ENCODE measurements at places on chromosomes 11 and 22.

DNA sequence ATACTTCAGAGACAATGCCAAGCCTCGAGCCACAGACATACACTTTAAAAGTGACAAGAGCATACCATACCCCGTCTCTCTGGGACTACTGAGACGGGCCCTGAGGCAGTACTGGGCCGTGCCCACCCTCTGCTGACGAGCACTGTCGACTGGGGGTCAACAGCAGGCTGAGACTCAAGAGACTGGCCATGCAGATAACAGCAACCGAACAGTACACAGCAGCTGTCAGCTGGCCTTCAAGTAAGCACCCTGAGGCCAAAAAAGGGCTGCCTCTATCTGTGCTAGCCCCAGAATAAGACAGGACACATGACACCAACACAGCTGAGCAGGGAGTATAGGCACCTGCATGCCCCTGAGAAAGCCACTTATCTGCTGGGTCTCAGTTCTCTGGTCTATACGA is 18.9 kb upstream of the TMEM121B start:
- DNase-seq, result no peak

DNA sequence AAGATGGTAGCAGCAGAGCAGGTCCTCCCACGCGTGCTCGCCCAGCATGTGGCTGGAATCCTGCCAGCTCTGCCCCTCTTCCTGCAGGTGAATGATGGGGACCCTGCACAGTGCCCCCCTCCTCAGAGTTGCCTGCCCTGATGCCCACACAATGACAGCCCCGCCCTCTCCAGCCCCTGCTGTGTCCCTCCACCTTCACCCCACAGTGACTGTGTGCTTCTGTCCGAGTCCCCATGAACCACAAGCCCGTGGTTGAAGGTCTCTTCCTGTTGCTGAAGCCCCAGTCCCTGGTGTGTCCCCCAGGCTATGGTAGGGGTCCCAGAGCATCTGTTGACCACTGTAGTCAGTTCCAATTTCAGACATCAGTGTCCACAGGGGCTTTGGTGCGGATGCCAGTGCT is 71.0 kb downstream of the BRD1 start:
- no peak for DNase-seq

GRCh38 chr11:104883342-104883741 is 14.9 kb downstream of the CASP12 start:
- DNase-seq, result no peak

DNA sequence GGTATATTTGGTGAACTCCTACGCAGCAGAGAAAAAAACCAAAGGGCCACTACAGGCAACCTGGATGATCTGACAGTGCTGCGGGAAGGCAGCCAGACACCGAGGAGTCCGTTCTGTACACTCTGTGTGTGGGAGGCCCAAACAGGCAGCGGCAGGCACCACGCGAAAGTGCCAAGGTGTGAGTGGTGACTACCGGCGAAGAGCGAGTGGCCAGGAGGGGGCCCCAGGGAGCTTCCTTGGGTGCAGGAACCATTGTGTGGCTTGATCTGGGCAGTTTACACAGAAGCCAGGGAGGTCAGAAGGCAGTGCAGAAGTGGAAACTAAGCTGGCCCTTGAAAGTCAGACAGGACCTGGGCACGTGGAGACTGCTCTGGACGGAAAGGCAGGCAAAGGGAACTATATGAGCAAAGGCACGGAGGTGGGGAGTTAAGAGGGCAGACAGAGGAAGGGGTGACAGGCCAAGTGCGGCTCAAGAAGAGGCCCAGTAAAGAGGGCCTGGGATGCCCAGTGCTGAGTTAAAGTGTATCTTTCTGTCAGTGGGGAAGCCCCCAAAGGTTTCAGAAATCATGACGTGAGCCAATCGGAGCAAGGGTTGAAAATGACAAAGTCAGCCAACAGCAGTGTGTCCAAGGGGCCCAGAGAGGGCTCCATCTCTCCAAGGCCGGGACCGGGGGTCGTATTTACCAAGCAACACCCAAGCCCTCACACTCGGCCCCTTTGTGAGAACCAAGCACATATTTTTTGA is 10.6 kb downstream of the TMEM184B start:
- DNase-seq, result no peak

DNA sequence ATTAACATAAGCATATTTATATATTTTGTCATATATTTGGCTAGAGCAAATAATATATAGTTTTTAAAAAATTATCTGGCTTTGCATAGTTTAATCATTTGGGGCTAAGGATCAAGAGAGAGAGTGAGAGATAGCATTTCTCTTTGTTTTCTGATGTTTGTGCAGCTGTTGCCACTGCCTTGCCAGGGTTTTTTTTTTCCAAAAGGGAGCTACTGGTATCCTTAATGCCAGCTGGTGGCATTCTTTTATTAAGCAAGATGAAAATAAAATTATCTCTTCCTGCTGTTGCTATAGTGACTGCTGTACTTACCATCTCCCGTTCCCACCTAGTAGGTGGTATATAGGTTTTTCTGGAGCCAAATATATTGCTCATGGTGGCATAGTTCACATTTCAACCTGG is 793.3 kb upstream of the ARHGAP42 start:
- DNase-seq, result no peak

- DNase-seq, result no peak
Measured at GRCh38 chr22:20380486-20380885, 13.5 kb upstream of the ZNF74 start.

DNA sequence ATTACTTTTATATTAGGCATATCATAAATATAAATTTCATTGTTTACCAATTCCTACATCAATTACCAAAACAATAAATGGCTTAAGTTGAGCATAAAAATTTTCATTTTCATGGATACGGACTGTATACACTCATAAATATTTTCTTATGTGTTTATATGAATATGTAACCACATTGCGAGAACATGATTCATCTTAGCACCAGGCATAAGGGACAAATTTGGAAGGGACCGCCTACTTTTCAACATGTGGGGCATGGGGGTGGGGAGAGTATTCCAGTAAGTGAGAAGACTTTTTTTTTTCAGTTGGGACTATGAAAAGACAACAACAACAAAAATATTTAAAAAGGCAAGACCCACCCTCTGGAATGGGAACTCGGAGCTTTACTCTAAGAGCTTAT is 296.1 kb downstream of the RAB38 start:
- no peak for DNase-seq

- no peak for DNase-seq
Measured at GRCh38 chr11:3796346-3796745, 1.0 kb downstream of the NUP98 start.

GRCh38 chr11:13666708-13667107 is 1.8 kb upstream of the FAR1 start:
- DNase-seq, result no peak

- DNase-seq, result no peak
Measured at GRCh38 chr11:46272816-46273427, 4.5 kb upstream of the CREB3L1 start.

DNA sequence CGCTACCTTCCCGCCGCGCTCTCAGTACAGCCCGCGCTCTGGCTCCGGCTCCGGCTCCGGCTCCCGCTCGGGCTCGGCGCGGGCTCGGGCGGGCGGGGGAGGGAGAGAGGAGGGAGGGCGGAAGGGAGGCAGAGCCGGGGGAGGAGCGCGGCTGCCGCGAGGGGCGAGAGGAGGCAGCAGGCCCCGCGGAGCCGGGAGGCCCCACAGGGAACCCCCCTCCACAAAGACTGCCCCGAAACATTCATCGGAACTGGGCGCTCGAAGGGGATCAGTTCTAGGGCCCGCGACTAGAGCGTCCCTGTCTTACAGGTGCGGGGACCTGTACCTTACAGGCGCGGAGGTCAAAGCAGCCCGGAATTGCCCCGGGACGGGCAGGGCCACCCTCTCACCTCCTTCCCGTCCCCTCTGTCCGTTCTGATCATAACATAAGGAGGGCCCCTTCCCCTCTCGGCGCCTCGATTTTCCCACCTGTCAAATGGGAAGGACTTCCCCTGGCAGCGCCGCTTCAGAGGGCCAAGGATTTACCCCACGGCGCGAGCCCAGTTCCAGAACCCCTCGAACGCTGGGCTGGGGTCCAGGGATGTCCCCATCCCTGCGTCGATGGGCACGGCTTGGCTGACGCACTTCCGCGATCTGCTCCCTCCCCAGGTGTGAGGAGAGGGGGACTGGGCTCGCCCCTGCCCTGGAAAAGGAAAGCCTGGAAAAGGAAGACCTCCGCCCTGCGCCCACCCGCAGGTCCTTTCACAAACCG is at the start of gene SHISA8:
SHISA8 (minus strand) TSS at position 40 of the 751 bp plus-strand sequence. CDS start 407 bp downstream, outside the sequence.
- DNase-seq, result no peak

GRCh38 chr11:79937676-79938334 is 497.0 kb upstream of the TENM4 start:
- no peak for DNase-seq

DNA sequence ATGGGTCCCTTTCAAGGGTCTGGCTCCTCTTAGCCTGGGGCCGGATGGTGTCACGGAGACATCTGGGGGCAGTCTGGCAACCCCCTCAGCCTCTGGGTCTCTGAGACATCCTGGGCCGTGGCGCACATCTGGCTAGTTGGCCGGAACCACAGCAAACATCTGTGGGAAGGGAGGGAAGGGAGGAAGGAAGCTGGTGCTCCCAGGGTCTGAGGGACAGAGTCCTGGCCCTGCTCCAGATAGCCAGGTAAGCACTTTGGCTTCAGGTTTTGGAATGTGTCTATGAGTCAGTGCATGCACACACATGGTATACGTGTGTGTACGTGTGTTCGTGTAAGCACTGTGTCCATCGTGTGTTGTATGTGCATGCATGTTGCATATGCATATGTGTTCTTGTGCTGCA is 225.1 kb downstream of the MN1 start:
- peak; percentile 73 for DNase-seq

- DNase-seq, result no peak
Measured at GRCh38 chr11:102284008-102284407, 33.3 kb upstream of the BIRC3 start.

DNA sequence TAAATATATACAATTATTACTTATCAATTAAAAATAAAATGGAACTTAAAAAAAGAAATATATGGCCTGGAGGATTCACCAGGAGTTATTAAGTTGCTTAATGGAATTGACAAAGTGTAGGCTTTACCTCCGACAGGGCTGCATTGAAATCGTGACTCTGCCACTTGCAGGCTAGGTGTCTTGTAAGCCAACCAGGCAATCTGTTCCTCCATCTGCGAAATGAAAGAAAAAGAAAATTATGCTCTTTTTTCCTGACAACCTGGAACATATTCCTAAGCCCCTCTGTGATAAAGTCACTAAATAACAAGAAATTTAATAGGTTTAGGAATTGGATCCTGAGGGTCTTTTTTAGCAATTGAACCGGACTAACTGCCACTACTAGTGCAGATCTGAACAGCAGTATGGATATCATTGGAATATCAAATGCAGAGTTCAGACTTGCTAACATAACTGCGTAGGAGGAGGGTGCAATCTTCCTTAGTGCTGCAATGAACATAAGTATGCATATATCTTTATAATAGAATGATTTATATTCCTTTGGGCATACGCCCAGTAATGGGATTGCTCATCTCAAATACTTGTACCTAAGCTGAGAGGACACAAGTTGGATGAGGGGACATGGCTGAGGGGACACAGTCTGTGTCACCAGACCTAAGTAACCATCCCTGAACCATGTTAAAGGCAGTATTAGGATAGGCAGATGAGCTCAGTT is 42.5 kb upstream of the CEP126 start:
- no peak for DNase-seq
